KBM-7 (cell line): ENCODE measurements at places on chromosomes 7 and 10.

DNA sequence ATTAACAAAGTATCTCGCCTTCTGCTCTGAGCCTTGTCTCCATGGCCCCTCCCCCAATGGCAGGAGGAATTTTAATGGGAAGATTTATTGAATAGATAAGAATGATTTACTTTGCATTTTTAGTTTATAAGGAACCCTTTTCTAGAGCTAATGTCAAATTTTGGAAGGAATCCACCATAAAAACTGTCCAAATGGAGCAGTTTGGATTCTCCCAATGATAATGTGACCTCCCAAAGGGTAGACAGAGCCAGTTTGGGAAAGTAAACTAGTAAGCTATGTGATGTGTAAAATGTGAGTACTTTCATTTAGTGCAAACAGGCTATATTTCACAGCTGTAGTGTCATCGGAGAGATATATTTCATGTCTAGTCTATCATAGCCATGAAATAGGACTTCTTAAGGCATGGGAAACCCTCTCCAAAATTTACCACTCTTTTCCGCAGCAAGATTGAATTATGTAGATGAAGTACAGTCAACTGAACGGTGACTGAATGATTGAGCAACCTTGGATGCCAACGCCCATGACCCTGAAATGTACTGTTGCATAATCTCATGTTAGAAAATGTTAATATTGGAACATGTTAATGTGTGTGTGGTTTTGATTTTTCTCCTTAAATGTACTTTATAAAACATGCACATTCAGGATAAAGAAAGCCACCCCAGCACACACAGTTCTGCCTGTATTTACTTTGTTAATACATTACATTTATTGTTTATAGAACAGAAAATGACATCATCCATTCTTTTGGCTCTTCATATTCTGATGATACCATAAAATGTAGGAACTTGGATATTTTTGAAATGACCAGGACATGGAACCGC is 140.6 kb downstream of the NRP1 start:
- no peak for DNase-seq

DNA sequence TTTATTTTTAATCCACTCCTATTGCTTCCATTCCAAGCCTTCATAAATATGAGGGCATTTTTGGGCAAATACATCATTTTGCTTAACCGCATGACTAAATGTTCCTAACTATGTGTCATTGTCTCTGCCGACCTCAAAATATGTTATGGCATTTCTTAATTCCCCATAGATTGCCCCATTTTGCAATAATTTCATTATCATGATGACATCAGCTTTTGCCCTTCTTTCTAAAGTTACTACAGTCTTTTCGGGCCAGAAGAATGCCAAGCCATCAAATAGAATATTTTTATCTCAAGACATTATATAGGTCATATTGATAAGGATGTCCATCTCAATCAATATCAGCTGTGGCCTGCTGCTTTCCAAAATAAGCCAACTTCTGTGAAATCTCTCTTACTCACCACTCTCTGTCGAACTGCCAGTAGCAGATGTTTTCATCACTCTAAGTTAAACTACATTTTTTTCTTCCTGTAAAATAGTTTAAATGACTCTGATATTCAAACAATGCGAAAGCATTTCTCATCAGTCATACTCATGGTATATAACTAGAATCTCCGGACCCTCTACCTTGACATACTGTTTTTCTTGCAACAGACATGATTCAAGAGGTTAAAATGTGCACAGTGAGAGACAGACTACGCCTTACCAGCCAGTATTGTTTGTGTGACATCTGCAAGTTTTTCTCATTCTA is 1254.6 kb upstream of the CELF2 start:
- DNase-seq: no peak

GRCh38 chr10:103816431-103816830 is 38.9 kb downstream of the SH3PXD2A start:
- no peak for DNase-seq

DNA sequence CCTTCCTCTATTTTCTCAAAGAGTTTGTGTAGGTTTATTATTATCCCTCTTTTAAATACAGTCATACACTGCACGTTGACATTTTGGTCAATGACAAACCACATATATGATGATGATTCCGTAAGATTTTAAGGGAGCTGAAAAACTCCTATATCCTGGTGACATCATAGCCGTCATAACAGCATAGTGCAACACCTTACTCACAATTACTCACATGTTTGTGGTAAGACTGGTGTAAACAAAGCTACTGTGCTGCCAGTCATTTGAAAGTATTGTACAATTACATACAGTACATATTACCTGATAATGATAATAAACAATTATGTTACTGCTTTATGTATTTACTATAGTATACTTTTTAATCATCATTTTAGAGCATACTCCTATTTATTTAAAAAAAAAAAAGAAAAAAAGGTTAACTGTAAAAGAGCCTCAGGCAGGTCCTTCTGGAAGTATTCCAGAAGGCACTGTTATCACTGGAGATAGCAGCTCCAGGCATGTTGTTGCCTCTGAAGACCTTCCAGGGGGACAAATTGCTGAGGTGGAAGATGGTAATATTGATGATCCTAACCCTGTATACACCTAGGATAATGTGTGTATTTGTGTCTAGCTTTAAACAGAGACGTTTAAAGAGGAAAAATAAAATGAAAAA is 123.3 kb upstream of the CDK1 start:
- no peak for DNase-seq

DNA sequence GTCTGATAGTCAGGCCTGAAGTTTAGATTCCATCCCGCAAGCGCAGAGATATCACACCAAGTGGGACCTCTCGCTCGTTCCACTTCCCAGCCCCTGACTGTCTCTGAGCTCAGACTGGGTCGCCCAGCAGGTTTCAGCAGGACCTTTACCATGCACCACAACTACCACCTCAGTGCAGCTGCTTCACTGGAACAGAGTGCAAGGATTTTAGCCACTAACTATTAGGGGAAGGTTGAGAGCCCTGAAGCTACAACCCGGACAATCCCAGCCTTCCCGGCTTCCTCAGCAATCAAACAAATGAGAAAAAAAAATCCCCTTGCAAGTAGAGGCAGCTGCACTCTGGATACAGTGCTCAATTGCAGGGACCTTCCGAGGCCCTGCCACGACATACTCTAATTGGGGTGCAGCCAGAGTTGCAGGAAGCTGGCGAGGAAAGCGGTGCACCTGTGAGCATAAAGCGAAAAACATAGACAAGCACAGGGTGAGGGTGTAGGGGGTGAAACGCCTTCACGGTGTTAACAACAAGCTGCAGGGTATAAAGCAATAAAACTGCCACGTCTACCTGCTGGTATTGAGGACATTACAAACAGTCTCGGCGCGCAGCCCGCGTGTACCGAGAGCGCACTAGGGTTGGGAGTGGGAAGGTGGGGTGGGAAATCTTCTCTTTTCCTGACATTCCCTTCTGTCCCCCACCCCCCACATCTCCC is 2.6 kb upstream of the DLX6 start:
- no peak for DNase-seq

- no peak for DNase-seq
Observed at GRCh38 chr10:93368210-93368609, 113.9 kb downstream of the MYOF start.

DNA sequence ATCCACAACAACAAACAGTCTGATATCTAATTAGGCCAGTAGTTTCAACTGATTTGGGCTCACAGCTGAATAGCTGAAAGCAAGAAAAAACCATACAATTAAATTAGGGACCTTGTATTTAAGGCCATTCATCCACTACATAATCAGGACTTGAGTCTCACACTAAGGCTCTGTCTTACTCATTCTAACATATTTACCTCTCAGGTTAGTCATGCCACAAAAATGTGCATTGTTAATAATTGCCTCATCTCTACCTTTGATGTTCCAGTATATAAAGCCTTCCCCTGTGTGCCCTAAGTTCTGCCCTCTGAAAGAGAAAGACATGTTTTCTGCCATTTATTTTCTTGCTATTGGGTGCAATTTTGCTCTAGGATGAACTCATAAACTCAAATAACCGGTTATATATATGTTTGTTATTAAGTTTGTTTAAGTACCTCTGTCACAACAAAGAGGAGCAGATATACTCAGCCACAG is 5.3 kb upstream of the C1GALT1 start:
- no peak for DNase-seq

GRCh38 chr10:93357680-93358079 is 124.5 kb downstream of the MYOF start:
- peak; percentile 53 for DNase-seq

DNA sequence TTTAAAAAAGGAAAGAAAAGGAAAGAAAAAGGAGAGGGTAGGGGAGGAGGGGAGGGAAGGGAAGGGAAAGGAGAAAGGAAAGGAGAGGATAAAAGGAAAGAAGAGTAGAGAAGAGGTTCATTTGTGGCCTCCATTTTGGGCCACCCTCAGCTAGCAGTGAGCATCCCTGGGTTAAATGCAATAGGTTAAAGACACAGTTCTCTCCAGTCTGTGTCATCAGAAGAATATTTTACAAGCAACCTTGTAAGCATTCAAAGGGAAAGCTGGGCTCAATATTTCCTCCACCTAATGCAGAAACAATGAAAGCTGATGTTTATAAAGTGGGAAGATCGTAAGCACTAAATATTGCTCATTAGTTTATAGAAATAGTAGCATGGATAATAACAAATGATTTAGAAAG is 219.1 kb upstream of the PITRM1 start:
- DNase-seq: no peak

DNA sequence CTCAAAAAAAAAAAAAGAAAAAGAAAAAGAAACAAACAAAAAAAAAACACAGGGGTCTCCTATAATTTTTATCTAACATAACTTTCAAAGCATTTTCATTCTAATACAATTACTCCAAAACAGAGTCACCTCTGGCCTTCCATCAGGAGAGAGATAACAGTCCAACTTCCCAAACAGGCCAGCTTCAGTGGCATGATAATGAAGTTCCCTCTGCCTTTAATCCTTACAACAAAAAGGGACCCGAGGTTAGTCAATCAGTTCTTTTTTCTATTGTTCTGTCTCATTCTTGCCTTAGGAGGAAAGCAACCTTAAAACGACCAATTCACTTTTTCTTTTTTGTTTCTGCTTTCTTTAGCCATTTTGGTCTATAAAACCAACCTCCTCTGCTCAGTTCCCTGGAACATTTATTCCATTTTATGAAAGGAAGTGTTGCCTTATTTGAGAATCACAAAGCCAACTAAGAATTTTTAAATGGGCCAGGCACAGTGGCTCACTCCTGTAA is 16.5 kb upstream of the FXYD4 start:
- no peak for DNase-seq

DNA sequence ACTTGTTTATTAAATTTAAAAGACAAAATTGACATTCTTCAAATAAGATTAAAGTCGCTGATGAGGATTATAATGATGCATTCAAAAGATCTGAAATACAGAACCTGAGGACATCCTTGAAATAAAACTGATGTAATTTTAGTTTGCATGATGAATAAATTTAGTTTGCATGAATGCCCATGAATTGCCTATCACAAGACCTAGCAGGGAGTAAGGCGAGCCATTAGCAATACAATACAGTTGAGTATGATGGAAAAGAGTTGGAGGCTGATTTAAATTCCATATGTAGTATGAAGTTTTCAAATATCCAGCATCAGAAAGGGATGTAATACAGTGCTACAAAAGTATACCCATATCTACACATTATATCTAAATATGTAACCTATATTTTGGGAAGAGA is 321.3 kb downstream of the CACNA2D1 start:
- no peak for DNase-seq

DNA sequence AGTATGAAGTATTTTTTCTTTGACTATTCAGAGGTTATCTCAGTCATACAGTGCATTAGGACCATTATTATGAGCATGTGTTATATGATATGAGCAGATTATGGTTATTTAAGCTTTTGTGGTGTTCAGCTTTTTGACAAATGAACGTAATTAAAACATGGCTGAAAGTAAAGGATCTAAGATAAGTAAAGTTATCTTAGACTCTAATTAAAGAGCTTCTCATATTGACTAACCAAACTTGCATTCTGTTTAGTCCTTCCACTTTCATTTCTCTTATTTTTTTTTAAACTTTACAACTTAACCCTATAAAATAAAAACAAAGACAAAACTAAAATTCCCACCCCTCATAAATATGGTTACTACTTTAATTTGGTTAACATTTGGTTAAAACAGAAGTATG is 6.9 kb upstream of the GPR85 start:
- DNase-seq: no peak

DNA sequence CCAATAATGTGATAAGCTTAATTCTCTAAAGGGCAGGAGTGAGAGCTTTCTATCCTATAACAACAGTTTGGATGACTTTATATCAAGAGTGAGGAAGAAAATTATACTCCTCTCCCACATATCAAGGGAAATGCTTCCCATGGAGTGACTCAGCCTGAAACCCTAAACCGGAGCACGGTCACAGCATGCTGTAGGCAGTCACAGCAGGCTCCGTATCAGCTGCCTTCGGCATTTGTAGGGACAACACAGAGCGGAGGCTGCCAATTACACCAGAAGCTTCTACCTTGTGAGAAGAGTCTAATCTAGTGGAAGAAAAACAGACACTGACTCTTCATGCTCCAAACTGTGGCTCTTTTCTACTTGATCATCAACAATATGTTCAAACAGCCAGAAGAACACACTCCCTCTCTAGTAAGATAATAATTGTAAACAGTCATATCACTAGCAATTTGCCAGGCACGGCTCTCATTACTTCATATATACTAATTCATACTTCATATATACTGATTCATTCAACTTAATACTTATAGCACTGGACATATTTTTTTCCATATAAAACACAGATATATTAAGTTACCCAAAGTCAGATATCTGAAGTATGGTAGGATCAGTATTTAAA is 65.9 kb downstream of the DGKB start:
- DNase-seq: no peak

DNA sequence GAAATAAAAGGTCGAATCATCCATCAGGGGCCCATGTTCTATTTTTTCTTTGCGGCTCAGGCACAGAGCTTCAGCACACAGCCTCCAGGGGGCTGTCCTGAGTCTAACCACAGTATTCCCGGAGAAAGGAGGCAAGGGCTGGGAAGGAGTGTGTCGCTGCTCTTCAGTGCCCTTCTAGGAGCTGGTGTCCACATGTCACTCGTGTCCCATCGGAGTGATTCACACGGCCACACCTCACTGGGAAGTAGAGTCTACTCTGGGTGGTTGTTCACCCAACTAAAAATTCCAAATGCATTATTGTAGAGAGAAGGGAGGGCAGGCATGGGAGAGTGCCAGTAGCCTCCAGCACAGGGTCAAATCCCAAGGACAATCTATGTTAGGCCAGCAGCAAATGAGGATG is 114.8 kb upstream of the LANCL2 start:
- DNase-seq: peak; percentile 16

GRCh38 chr7:22252016-22252415 is 104.9 kb downstream of the RAPGEF5 start:
- no peak for DNase-seq

- no peak for DNase-seq
Observed at GRCh38 chr7:105713488-105714465, 132.5 kb upstream of the EFCAB10 start.

- no peak for DNase-seq
Observed at GRCh38 chr10:46541735-46542566, 14.5 kb downstream of the GPRIN2 start.

GRCh38 chr7:2072042-2072441 is 160.7 kb downstream of the MAD1L1 start:
- no peak for DNase-seq

- DNase-seq: no peak
Observed at GRCh38 chr7:110940756-110941155, 150.2 kb upstream of the LRRN3 start.

GRCh38 chr7:47408675-47409074 is 173.2 kb downstream of the TNS3 start:
- no peak for DNase-seq

GRCh38 chr7:68828575-68828974 is 769.7 kb upstream of the AUTS2 start:
- no peak for DNase-seq
